ENCODE measurements at places on chromosomes 3 and 15.

DNA sequence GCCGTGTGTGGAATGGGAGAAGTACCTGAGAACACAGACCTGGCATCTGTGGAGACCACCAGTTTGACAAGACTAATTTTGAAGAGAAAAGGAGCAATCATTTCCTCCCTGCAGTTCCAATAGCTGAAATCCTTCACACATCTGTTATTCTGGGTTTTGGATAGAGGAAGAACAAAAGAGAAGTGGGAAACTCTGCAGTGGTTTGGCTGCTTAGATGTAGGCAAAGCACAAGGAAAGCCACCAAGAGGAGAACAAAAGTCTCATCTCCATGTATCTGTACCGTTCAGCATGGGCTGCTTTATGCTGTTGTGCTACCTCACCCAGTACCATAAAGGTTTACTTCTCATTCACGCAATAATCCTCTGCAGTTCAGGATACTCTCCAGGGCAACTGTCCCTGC, 153.1 kb upstream of the COL8A1 start:
- DNase-seq, result no peak

GRCh38 chr15:52184721-52185120, 6.5 kb downstream of the GNB5 start:
- no peak for DNase-seq

DNA sequence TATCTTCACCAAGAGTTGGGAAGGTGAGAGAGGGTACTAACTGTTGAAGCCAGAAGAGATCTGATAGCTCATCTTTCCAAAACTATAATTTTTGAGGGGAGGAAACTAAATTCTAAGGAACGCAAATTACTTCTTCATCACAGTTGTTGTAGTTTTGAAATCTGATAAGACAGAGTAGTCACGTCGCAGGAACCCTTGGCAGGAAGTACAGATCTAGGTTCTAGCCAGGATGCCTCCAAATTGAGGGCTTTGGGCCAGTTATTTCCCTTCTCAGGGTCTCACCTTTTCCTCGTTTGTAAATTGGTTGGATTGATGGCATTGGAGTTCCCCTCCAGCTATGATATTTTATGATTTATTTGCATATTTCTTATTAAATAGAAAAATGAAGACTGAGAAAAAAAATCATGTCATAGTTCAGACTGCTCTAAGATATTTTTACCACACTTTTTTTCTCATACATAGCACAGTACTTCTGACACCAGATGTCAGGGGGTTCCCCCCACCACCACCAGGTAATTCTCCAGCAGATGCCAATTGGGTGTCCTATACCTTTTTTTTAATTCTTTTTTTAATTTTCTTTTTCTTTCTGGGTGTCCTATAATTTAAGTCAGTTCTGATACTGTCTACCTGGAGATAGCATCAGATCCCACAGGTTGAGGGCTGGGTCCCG, 32.3 kb upstream of the APH1B start:
- DNase-seq, result no peak

DNA sequence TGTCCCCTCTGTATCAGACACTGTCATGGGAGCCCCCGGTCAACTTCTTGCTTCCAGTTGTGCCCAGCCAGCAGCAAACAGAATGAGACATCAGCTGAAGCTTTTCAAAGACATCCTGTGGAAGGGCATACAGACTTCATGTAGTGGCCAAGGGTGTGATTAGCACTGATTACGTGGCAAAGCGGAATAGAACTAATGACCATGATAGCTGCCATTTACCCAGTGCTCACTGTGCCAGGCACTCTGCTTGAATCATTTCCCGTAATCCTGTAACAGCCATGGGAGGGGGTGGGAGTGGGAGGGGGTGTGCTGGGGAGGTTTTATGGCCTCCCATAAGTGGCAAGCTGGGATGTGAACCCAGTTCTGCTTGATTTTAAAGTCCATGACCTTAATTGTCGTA, 29.5 kb downstream of the LPP start:
- no peak for DNase-seq

- DNase-seq, result no peak
Measured at GRCh38 chr15:61396235-61396919, 167.3 kb upstream of the RORA start.

DNA sequence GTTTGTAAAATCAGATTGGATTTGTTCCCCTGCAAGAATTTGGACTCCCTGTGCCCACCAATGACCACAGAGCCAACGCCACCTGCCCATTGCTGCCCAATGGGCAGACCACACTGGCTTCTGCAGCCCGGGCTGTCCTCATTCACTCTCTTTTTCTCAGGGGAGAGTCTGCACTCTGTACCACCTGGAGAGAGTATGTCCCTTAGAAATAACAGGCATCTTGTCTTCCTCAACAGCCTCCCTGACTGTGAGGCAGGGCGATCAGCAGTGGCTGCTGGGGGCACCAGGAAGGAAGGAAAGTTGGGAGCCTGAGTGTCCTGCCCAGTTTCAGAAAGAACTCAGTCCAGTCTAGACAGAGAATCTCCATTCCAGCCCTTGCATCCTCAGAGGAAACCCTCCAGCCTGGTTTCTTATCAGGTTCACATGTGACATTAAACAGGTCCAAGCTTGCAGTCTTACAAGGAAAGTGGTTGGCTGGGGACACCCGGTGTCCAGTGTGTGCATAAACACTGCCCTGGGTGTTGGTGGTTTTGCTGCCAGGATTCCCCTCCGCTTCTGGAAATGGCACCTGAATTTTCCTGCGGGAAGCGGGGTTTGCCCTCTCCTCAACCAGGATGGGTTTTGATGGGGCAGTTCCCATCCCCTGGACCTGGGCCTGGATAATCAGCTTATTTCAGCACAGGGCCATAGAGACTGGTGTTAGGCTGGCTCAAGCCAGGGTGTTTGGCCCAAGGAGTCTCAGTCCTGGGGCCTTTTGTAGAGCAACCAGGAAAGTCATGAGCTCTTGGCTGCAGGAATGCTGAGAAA, 37.2 kb downstream of the SSUH2 start:
- DNase-seq, result no peak

GRCh38 chr15:93105485-93105884, 16.5 kb upstream of the RGMA start:
- no peak for DNase-seq

- no peak for DNase-seq
Measured at GRCh38 chr3:18712713-18713576, 287.8 kb upstream of the SATB1 start.

DNA sequence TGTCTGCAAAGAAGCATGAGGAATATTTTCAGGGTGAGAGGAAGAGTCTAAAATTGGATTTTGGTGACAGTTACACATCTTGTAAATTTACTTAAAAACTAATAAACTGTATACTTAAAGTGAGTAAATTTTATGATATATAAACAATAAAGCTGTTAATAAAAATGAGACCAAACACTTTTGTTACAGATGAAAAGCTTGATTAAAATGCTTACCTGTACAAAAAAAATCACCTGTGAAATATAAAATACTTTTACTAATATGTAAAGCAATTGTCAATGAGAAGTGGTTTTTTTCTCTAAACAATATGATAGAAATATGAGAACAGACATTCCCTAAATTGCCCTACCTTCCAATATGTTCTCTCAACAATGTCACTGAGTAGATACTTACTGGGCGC, 27.2 kb upstream of the CPB1 start:
- DNase-seq, result no peak

- no peak for DNase-seq
Measured at GRCh38 chr15:44718180-44718926, 7.0 kb downstream of the B2M start.

GRCh38 chr3:187648177-187648576, 22.0 kb downstream of the SST start:
- no peak for DNase-seq

DNA sequence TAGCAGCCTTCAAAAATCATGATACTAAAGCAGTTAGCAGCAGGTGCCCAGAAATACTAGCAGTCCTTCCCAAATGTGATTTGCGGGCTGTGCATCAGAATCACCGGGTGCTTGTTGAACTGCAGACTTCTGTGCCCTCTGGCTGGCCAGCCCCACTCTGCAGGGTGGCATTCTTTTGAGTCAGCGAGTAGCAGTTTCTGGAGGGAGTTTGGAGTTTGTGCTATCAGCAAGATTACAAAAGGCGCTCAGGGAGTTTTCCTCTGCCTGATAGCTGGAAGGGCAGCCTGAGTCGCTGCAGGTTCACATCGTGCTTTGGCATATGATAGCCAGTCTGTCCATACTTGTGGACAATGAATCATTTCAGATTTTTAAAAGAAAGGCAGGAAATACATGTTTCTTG, 57.6 kb downstream of the CLDN11 start:
- no peak for DNase-seq

Measured in stimulated activated CD4-positive, alpha-beta T cell treated with anti-CD3 and anti-CD28 coated beads, TNF-alpha, amount 100 ng/mL, for 4 hours (primary cell).